Activated CD4-positive, alpha-beta T cell treated with anti-CD3 and anti-CD28 coated beads, Interleukin-2, amount 10 ng/mL, durations not matched to agents 24 days and 14 days (primary cell): ENCODE measurements at places on chromosomes 2 and 18. TPM values are rescaled to one million over a fixed set of nuclear protein-coding genes. Genes with fewer than 3 reads are reported as not detected.
A peak's percentile ranks its signal among the peaks of the same experiment; 100 is the strongest.

Gene COLEC12
- total RNA-seq, result not detected in 2 replicates

- DNase-seq, result peak; percentile 93
Measured at GRCh38 chr2:43224131-43224570, 2.3 kb downstream of the ZFP36L2 start.

DNA sequence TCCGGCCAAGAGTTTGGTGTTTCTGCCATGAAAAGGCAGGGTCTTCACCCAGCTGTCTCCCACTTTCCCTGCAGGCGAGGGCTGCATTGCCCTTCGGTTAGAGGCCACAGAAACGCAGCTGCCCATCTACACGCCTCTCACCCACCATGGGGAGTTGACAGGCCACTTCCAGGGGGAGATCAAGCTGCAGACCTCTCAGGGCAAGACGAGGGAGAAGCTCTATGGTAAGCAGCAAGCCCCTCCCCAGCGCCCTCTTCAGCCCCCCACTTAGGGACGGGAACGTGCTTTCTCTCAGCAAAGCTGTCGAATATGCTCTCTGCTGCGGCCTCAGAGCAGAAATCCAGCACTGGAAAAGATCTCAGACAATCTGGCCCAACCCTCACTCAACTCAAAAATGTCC is 57.7 kb upstream of the ATG16L1 start:
- DNase-seq, result no peak

- DNase-seq, result no peak
Measured at GRCh38 chr2:63862806-63863205, 21.1 kb downstream of the UGP2 start.

Gene SCN9A
- total RNA-seq, result not detected in 2 replicates

- no peak for DNase-seq
Measured at GRCh38 chr2:27261926-27262298, 935 bp downstream of the SLC30A3 start.

GRCh38 chr2:183059561-183059960 is 19.0 kb upstream of the DUSP19 start:
- peak; percentile 11 for DNase-seq

Gene LYG2
- not detected in 2 replicates for total RNA-seq

DNA sequence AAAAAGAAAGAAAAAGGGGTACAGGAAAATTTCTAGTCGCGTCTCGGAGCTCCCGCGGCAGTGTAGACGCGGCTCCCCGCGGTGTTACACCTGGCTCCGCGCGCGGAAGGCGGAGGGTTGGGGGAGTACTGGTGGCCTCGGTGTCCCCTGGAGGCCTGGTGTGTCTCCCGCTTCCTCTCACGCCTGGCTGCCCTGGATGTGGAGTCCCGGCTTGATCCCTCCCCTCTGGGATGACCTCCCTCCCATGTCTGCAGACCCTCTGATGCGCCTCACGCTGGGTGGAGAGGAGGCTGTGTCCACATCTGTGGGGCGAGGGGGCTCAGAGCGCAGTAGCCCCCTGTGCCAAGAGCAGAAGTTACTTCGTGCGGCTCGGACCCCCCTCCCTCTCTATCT is 1.2 kb downstream of the KIF5C start:
- DNase-seq, result peak; percentile 73

- no peak for DNase-seq
Measured at GRCh38 chr2:46286715-46287114, 10.5 kb upstream of the EPAS1 start.

Gene NT5DC4
- total RNA-seq, result 0.24 TPM in 1 of 2 replicates, not detected in the other

Gene FOSL2
- 73.2 and 80.6 TPM in 2 replicates for total RNA-seq

DNA sequence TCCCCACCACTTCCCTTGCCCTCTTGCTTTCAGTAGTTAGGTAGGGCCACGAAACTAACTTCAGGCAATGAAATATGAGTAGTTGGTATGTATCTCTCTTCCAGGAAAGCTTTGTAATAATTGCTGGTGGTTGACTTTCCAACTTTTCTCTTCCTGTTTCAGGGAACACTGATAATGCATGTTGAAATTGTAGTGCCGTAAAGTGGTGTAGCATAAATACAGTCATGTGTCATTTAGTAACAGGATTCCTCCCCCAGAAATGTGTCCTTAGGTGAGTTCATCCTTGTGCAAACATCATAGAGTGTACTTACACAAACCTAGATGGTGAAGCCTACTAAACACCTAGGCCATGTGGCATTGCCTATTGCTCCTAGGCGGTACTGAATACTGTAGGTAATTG is 429.2 kb downstream of the PID1 start:
- DNase-seq, result no peak

Gene PTPN18
- 61.7 and 61.9 TPM in 2 replicates for total RNA-seq

Gene AQP12A
- not detected in 2 replicates for total RNA-seq

- no peak for DNase-seq
Measured at GRCh38 chr2:60966507-60967405, 50.8 kb upstream of the PEX13 start.

GRCh38 chr18:59621027-59621426 is 76.2 kb downstream of the CCBE1 start:
- DNase-seq, result no peak

DNA sequence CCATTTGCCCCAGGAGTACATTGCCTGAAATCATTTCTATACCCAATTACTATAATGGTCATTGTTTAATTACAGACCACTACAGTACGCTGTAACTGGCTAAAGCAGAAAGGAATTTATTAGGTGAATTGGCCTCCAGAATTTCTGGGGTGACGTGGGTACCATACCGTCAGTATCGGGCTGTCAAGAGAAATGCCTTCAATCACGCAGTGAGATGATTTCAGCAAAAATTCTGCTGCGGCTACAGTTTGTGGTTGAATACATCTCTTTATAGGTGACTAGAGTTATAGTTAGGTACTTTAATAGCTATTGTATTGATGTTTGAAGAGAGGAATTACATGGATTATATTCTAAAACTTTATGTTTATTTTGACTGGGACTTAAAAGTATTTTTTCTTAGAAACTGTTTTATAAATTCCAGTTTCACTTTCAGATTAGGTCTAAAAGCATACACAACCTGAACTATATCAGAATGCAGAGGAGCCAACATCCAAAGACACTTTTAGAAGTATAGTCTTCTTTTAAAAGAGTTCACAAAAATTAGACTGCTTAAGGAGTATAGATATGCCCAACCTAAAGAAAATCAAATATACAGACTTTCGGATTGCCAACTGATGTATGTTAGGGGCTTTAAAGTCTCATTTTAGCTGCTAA is 128.4 kb downstream of the TTC27 start:
- DNase-seq, result peak; percentile 75

DNA sequence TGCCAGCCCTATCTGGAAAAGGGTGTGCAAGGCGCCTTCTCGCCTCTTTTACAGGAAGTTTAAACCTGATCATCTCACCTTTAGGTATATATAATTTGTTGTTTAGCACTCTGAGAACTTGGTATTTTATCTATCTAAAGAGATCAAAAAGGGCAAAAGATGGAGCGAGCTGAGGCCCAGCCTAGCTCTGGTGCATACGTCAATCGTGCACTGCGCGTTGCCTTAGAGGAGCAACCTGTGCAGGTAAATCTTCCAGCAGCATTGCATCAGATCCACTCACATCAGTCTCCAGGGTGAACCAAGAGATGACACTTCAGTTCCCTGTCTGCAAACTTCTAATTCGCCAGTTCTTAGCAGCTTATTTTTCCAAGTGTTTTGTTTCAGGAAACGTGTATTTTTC is 15.4 kb downstream of the BCL11A start:
- DNase-seq, result no peak

Gene TFPI
- 1.2 and 1.5 TPM in 2 replicates for total RNA-seq

DNA sequence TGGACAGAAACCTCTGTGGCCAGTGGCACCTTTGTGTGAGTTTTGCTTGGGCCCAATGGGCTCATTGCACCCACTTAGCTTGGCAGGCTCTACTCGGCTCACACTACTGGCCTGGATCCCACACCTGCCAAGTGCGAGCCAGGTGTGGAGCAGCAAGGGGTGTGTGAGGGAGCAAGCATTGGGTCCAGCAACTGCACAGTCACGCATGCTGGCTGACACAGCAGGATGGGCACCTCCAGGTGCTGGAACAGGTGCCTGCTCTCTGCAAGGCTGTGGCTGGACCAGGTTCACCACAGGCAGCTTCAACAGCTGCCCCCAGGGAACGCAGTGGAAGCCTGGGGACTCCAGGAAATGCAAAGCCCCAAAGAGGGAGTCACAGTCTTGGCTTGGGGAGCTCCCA is 94.2 kb downstream of the DOK6 start:
- no peak for DNase-seq

- no peak for DNase-seq
Measured at GRCh38 chr18:44119607-44120006, 561.1 kb upstream of the SETBP1 start.

DNA sequence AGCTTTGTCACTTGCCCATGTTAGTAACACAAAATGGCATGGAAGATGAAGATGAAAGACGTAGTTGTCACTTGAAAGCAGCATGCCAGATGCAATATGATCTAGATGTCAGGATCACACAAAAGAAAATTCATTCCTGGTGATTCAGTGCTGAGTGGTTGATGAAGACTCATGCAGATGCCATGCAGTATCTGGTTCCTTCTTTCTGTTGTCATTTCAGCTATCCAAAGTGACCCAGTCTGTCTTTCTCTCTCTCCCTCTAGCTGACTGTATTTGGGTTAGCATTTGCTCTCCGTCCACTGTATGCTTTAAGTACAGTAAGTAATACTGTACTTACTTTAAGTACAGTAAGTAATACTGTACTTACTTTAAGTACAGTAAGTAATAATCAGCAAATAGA is 50.4 kb downstream of the TTN start:
- DNase-seq, result no peak

DNA sequence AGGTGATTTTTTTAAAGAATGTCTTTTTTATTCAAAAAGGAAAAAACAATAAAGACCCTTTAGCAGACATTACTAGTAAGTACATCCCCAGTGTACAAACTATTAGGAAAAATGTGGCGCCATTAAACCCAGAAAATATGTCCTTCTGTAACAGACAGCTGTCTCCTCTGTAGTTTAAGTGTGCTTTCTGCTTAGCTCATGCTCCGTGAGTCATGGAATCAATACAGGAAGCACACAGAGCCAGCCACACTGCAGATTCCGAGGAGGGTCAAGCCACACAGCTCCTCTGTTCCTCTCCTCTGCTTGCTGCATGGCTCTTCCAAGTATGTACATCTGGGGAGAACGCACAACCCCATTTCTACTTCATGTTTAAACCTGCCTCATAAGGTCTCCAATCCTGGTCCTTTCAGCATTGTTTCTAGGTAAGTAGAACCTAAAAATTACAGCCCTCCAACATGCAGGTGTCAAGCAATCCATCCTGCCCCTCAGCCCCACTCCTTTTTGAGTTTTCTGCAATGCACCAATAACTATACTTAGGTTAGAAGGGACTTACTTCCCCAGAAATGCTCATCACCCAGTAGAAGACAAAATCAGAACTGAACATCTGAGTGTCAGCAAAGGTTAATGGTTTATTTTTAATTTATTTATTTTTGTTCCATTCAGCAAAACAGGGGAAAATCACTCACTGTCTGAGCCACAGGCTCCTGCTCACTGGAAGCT is 37.5 kb downstream of the ACVR1 start:
- peak; percentile 72 for DNase-seq

DNA sequence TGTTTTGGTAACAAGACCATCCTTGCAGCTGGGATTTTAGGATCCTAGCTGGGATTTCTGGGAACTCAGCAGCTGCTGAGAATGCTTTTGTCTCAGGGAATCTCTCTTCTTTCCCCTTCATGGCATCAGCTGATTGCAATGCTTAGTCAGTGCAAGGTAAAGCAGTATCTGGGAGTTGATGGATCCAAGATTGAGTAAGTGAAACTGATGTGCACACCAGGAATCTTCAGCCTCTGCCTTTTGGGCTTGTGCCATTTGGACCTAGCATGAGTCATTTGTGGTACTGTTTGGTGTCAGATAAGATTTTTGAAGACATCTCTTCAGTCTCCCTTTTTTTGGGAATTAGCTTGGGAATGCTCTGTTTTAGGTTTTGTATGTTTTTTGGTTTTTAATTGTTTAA is 363.3 kb upstream of the TFPI start:
- no peak for DNase-seq

GRCh38 chr2:129881786-129882396 is 97.6 kb upstream of the RAB6C start:
- DNase-seq, result no peak

Gene RIT2
- total RNA-seq, result not detected in 2 replicates

GRCh38 chr2:111701798-111702118 is 182.2 kb downstream of the ANAPC1 start:
- DNase-seq, result no peak

DNA sequence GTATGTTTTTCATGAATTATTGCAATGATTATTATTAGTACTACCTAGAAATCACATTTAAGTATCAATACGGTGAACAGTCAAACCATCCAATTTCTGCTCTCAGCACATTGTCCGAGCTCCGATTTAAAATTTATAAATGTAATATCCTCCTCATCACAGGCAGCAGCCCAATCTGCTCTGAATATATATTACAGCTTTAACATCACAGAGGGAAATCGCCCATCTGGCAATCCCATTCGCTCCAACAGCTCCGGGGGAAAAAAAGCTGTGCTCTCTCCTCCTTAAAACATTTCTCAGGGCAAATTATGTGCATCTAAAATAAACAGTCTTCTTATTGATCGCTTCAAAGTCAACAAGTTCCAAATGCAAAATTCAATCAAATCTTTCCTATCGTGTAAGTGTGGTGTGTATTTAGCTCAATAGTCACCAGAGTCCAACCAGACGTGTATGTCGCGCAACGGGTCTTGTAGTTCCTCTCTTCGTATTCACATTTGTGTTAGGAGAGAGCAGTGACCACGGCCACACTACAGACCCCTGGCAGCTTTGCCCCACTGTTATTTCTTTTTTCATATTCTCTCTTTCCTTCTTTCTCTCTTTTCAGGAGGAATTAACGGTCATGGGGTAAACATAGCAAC is 2.4 kb downstream of the FIGN start:
- no peak for DNase-seq

GRCh38 chr18:44564922-44565321 is 115.8 kb upstream of the SETBP1 start:
- DNase-seq, result no peak

DNA sequence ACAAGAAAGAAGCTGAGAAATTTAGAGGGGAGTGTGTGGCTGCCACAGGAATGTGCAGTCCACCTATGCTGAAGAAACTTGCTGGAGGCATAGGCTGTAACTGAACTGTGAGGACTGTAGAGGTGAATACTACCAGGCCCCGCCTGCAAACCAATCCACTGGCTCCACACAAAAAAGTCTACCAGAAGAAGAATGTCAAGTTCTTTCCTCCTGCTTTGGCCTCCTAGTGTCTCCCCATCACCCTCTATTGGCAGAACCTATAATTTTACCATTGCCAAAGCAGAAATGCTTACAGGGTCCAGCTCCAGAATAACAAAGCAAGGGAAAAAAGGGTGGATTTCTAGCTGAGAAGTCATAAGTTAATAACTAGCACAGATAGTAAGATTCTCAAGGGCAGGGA is 5.9 kb upstream of the ATP5MC3 start:
- peak; percentile 66 for DNase-seq

- no peak for DNase-seq
Measured at GRCh38 chr2:46569766-46570165, 90.4 kb downstream of the TMEM247 start.

DNA sequence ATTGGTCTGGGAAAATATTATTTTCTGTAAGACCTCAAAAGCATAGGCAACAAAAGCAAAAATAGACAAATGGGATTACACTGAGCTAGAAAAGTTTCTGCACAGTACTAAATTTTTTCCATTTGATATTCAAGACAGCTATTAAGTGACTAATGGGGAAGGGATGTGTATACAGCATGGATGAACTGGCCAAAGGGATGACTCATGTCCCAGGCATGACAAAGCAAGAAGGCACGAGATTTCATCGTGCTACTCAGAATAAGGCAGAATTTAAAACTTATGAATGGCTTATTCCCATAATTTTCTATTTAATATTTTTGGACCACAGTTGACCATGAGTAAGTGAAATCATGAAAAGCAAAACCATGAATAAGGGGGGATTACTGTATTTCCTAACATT is 1250.1 kb upstream of the GYPC start:
- no peak for DNase-seq

- DNase-seq, result no peak
Measured at GRCh38 chr2:192809173-192809572, 614.4 kb upstream of the TMEFF2 start.
